Stimulated activated CD4-positive, alpha-beta T cell treated with anti-CD3 and anti-CD28 coated beads, Interleukin-1b, Interleukin-23, amount 100 ng/mL, for 4 hours (primary cell): ENCODE measurements at places on chromosomes 4 and X.

DNA sequence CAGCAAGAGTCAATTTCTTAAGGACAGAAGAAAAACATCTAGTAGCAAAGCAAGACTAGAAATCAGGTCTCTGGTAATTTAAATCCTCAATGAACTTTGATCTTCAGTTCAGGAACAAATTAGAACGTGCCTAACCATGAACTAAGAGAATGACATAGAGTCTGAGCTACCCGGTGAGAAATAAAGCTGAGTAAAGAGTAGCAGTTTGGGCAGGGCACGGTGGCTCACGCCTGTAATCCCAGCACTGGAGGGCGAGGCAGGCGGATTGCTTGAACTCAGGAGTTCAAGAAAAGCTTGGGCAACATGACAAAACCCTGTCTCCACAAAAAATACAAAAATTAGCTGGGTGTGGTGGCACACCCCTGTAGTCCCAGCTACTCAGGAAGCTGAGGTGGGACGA is 37.7 kb downstream of the ACE2 start:
- DNase-seq = no peak

GRCh38 chrX:103687696-103688201 is 1.2 kb upstream of the MORF4L2 start:
- DNase-seq = peak; percentile 19

- DNase-seq = no peak
Measured at GRCh38 chr4:73606465-73606974, 13.7 kb downstream of the RASSF6 start.

DNA sequence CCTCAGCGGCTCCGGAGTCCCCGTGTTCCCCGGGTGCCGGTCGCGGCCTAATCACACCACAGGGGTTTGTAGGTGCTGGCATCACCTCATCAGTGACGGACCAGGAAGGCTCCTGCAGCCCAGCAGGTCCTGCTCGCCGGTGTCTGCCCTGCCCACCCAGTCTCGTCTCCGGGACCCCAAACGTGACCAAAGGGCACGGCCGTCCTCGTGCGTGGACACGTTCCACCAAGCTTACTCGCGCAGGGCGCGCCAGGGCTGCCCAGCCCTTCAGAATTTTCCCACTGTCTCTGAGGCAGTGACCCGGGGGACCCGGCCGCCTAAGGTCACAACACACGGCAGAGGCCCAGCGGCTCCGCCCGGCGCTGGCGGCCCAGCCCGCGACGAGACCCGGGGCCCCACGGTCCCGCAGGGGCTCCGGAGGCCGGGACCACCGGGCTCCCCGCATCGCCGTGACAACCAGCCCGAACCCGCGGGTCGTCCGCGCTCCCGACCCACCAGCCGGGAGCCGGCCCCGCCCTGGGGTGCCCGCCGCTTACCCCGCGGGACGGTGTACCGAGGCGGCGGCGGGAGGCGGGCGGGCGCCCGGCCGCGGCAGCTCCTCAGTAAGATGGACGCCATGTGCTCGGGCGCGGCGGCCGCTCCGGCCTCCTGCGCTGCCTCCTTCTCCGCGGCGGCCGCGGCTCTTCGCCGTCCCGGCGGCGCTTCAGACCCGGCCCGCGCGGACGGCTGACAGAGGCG is 454 bp downstream of the LETM1 start:
- DNase-seq = peak; percentile 24

DNA sequence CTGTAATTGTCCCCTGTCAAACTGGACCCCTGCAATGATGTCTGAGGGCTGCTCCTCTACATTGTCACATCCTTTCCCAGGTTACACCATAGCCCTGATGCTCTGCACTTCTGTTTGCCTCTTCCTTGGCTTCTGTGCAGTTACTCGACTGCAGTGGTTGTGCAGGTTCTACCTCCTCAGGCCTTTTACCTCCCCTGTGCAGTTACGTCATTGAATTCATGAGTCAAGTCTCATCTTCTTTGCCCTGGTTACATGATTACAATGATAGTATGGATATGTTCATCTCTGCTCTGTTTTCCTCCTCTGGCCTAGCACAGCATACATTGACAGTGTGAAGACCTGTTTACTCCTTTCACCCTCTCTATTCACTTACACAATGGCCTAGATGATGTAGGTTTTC is 83.2 kb downstream of the FAM47B start:
- no peak for DNase-seq

DNA sequence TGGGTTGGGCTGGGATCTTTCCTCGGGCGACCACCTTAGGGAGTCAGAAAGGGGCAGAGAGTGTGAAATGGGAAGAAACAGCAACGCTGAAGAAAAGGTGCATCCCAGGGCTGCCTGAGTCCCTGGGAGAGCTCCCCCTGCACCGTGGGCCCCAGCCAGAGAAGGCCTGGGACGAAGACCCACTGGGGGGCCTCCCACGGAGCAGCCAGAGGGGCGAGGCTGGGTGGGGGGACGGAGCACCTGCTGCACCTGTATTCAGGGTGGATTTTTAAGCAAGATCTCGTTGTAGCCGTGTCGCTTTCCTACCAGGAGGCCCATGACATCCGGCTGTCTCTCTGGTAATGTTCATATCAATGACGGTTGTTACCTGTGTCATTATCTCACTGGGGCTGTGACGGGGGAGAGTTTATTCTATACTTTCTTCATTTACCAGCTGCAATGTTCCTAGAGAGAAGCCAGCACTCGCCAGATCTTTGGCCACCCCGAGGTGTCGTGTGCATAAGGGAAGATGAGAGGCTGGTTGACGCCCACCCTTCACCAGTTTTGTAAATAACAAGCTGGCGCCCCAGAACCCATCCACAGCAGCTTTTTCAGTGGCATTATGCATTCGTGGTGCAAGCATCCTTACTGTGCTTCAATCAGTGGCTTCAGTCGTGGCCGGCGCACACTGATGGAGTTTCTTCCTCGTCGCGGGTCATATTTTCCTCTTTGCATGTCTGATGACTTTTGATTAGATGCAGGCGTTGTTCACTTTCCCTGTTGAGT is 5.6 kb upstream of the PCGF3 start:
- no peak for DNase-seq

- no peak for DNase-seq
Measured at GRCh38 chr4:56648021-56648823, 32.9 kb downstream of the HOPX start.

DNA sequence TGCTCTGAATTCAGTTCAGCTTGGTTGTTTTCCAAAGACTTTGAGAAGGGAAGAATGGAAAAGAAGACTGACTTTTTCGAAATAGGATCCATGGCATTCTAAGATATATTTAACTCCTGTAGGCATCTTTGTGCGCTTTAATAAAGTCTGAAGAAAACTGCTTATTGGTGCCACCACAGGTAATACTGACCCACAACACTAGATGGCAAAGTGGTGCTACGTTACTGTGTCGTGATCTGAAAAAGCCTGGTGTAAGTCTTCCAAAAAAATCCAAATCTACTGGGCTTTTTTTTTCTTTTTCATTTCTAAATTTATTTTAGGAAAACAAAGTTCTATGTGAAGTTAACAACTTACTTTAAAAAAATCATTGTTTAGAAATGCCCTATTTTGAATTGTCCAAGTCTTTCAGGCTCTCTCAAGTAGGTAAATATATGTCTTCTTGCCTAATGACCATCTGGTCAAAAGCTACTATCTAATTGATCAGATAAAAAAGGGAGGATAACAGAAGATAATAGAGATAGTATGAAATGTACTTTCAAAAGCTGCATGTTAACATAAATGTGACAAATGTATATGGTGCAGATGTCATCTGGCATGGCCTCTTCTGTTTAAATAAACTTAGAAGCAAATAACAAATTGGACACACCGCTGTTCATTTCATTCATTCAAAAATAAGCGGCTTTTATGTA is 47.0 kb upstream of the MID1IP1 start:
- peak; percentile 18 for DNase-seq

DNA sequence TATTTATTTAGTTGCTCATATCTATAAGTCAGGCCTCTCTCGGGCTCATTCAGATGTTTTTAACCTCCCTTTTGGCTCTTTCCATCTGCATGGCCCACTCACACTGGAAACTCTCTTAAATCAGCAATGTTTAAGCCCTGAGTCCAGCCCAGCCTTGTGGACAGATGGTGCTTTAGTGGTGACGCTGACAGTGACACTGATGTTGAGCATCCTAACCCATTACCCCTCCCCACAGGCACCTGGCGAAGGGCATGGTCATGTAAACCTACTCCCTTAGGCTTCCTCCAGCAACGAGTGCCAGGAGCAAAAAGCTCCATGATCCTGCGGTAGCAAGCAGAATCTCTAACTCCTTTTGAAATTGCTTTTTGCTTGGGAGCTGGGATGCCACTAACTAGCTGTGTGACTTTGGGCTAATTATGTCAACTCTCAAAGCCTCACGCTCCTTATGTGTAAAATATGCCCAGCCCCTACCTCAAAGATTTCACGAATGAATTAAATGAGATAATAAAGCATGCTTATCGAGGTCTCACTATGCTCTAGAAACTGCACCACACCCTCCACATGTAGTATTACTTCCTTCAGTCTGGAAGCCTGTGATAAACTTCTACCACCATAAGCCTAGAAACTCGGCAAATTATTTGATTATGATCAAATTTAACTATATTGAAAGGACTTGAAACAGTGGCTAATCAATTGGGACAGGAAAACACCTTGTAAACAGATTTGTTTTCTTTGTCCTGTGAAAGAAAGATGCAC is 569.4 kb downstream of the BCOR start:
- no peak for DNase-seq

- no peak for DNase-seq
Measured at GRCh38 chr4:125432078-125432477, 117.3 kb downstream of the FAT4 start.
